ENCODE measurements at places on chromosomes 1 and 21. TPM values are rescaled to one million over a fixed set of nuclear protein-coding genes. Genes with fewer than 3 reads are reported as not detected.

Gene GSTM1
- total RNA-seq, result 8.5 TPM

Gene S100A1
- total RNA-seq, result 15.9 TPM

Gene AGT
- total RNA-seq, result not detected

Gene FAM72D
- total RNA-seq, result 9.5 TPM

Gene LDLRAP1
- not detected for total RNA-seq

Gene DNAJC28
- 0.25 TPM for total RNA-seq

Gene CACHD1
- not detected for total RNA-seq

Gene C8A
- not detected for total RNA-seq

Gene GRHL3
- not detected for total RNA-seq

Gene ARHGAP29
- 0.04 TPM for total RNA-seq

Gene UFC1
- 100.0 TPM for total RNA-seq

Gene LRRC71
- not detected for total RNA-seq

Gene UHMK1
- 98.3 TPM for total RNA-seq

Gene RGS16
- 19.0 TPM for total RNA-seq

Gene SELENBP1
- total RNA-seq, result not detected

DNA sequence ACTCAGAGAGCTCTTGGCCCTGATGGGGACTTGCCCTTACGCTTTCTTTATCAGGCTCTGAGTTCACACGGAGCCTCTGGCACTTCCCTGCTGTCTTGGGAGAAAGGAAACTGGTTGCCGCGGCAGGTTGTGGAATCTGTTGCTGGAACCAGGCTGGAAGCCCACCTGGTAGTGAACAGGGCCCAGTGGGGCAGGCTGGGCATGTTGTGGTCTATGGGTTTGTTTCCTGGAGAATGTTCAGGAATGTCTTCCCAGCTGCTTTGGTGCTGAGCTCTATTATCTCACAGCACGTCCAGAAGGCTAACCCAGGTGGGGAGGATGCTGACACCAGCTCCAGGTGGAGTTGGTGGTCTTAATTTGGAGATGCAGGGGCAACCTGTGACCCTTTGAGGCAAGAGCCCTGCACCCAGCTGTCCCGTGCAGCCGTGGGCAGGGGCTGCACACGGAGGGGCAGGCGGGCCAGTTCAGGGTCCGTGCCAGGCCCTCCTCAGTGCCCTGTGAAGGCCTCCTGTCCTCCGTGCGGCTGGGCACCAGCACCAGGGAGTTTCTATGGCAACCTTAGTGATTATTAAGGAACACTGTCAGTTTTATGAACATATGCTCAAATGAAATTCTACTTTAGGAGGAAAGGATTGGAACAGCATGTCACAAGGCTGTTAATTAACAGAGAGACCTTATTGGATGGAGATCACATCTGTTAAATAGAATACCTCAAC, 33.3 kb upstream of the TDRD10 start:
- no peaks in the 10 kb centered on the region for H3K27me3 ChIP-seq
- no peaks in the 10 kb centered on the region for H3K4me1 ChIP-seq
- no peak overlapping the region for H3K27ac ChIP-seq
- no peak overlapping the region for H3K4me3 ChIP-seq
- H3K36me3 ChIP-seq, result no peaks in the 10 kb centered on the region
- DNase-seq, result no peak

- no peak overlapping the region for H3K4me3 ChIP-seq
- no peaks in the 10 kb centered on the region for H3K27me3 ChIP-seq
- DNase-seq, result no peak
- no peak overlapping the region for H3K27ac ChIP-seq
These were observed 36.0 kb upstream of the GNG12 start for GRCh38 chr1:67869233-67869632.

DNA sequence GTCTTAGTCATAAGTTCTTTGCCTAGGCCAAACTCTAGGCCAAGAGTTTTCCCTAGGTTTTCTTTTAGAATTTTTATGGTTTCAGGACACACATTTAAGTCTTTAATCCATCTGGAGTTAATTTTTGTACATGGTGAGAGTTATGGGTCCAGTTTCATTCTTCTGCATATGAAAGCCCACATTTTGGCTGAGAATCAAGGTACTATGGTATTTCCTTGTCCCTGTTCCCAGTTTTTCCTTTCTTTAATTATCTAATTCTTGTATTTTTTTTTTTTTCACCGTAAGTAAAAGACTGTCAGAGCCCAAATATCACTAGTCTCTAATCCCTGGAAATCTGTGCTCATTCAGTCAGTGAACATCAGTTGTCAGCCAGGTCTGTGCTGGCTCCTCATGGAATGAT, 105.4 kb downstream of the MAP3K21 start:
- no peaks in the 10 kb centered on the region for H3K4me1 ChIP-seq
- no peak overlapping the region for H3K27ac ChIP-seq
- no peak overlapping the region for H3K4me3 ChIP-seq
- H3K36me3 ChIP-seq, result no peaks in the 10 kb centered on the region
- DNase-seq, result no peak

GRCh38 chr1:99675994-99676393, 30.1 kb downstream of the PALMD start:
- no peak for DNase-seq
- no peaks in the 10 kb centered on the region for H3K27me3 ChIP-seq
- H3K27ac ChIP-seq, result no peak overlapping the region

- no peaks in the 10 kb centered on the region for H3K4me1 ChIP-seq
- H3K36me3 ChIP-seq, result no peaks in the 10 kb centered on the region
These were observed 38.2 kb downstream of the CRYAA start for GRCh38 chr21:43207043-43207315.

DNA sequence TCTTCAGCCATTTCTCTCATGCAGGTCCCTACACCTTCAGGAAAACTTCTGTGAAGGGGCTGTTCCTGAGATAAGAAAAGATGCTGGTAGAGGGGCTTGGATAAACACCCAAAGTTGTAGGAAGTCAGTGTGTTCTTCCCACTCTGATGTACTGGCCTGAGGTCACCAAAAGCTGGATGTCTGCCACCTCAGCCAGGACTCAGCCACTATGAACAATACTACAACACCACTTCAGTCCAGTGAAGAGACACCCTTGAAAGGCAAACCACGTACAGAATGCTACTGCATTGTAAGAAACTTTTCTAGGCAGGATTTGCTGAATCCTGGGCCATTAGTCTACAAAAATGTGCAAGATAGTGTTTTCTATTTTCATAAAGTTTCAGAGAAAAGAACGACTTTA, 2.4 kb downstream of the PTPN14 start:
- no peak for DNase-seq
- no peaks in the 10 kb centered on the region for H3K36me3 ChIP-seq
- H3K27me3 ChIP-seq, result no peaks in the 10 kb centered on the region

- DNase-seq, result no peak
- peaks cover 3% of the 10 kb centered on the region for H3K36me3 ChIP-seq
- H3K4me1 ChIP-seq, result peaks cover 18% of the 10 kb centered on the region
- H3K27me3 ChIP-seq, result no peaks in the 10 kb centered on the region
These were observed 11.9 kb downstream of the STX6 start for GRCh38 chr1:181010789-181011188.

DNA sequence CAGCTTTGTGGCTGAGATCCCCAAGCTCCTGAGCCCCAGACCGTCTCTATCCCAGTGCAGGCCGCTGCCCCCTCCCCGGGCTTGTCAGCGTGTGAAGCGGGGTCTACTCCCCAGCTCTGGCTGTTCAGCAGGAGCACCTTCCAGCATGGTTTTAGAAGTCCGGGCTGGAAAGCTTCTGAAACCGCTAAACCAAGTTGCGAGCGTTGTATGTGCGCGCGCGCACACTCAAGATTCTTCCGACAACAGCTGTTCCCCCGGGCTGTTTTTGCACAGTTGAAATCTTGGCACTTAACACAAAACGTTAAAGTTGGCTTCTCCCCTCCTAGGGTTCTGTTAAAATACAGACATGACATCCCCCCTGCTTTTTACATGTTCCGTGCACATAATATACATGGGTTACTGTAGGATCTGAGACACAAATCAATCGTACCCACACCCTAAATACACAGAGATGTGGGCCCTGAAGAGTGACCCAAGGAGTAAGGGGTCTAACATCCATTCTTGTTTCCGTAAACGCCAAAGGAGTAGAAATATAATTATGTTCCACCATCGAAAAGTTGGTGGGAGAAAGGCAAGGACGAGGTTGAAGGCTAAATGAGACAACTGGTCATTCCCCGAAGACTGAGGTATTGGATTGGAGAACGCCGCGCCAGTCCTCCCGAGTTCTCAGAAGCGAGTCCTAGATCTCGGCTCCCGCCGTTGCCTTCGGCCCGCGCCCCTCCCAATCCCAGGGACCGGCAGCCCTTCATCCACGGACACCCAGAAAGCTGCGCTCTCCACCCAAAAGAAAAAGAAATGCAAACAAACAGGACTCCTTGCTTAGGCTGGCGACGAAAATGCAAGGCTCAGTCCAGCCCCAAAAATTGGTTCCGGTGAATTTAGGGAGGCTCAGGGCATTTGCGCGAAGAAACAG, 1.3 kb downstream of the TBX15 start:
- H3K4me1 ChIP-seq, result no peaks in the 10 kb centered on the region
- H3K27me3 ChIP-seq, result no peaks in the 10 kb centered on the region
- H3K4me3 ChIP-seq, result no peak overlapping the region
- H3K27ac ChIP-seq, result no peak overlapping the region
- no peaks in the 10 kb centered on the region for H3K36me3 ChIP-seq

GRCh38 chr1:67058761-67059160, 4.8 kb upstream of the SLC35D1 start:
- DNase-seq, result no peak
- no peak overlapping the region for H3K27ac ChIP-seq
- no peak overlapping the region for H3K4me3 ChIP-seq
- H3K36me3 ChIP-seq, result no peaks in the 10 kb centered on the region
- H3K4me1 ChIP-seq, result peaks cover 7% of the 10 kb centered on the region

- no peak for DNase-seq
- H3K4me3 ChIP-seq, result no peak overlapping the region
- no peaks in the 10 kb centered on the region for H3K36me3 ChIP-seq
- H3K27ac ChIP-seq, result no peak overlapping the region
These were observed 151.5 kb downstream of the PEX14 start for GRCh38 chr1:10626131-10626731.

- H3K4me3 ChIP-seq, result no peak overlapping the region
- no peaks in the 10 kb centered on the region for H3K4me1 ChIP-seq
- DNase-seq, result no peak
These were observed 127.7 kb upstream of the AJAP1 start for GRCh38 chr1:4526747-4527146.

DNA sequence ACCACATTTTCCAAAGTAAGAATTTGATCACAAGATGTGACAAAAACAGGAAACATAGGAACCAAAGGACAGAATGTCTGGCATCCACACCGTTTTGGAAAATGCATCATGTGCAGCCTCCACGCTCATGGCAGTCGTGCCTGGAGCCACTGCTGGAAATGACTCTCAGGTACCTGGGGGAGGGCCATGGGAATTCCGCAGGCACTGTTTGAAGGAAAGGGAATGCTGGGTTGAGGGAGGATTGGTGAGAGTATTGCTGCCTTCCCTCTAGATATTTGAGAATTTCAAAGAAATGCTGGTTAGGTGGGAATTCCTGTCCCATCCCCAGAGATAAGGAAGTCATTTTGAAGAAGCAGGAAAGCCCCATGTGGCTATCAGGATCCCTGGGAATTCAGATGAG, 10.8 kb downstream of the SLAMF1 start:
- DNase-seq, result no peak
- no peak overlapping the region for H3K27ac ChIP-seq
- no peak overlapping the region for H3K4me3 ChIP-seq
- H3K36me3 ChIP-seq, result no peaks in the 10 kb centered on the region

GRCh38 chr1:119981986-119982815, 85.9 kb upstream of the ADAM30 start:
- no peaks in the 10 kb centered on the region for H3K4me1 ChIP-seq
- DNase-seq, result peak; percentile 19
- H3K4me3 ChIP-seq, result no peak overlapping the region
- no peaks in the 10 kb centered on the region for H3K36me3 ChIP-seq

GRCh38 chr1:7050751-7051665, 265.8 kb downstream of the CAMTA1 start:
- no peaks in the 10 kb centered on the region for H3K27me3 ChIP-seq
- H3K27ac ChIP-seq, result no peak overlapping the region
- no peak for DNase-seq
- no peaks in the 10 kb centered on the region for H3K36me3 ChIP-seq
- H3K4me1 ChIP-seq, result no peaks in the 10 kb centered on the region

- H3K4me1 ChIP-seq, result peaks cover 21% of the 10 kb centered on the region
- no peak overlapping the region for H3K4me3 ChIP-seq
- 0 out of 2 replicates have a peak, but pooled peaks cover 3% of the 10 kb centered on the region for H3K27me3 ChIP-seq
- no peaks in the 10 kb centered on the region for H3K36me3 ChIP-seq
- DNase-seq, result peak; percentile 83
These were observed 3.8 kb downstream of the LCA5L start for GRCh38 chr21:39441502-39442475.

- H3K27ac ChIP-seq, result no peak overlapping the region
- H3K27me3 ChIP-seq, result no peaks in the 10 kb centered on the region
- no peak overlapping the region for H3K4me3 ChIP-seq
- no peaks in the 10 kb centered on the region for H3K36me3 ChIP-seq
- DNase-seq, result no peak
These were observed 2.5 kb downstream of the TMEM63A start for GRCh38 chr1:225879521-225880221.

- H3K4me1 ChIP-seq, result peaks cover 10% of the 10 kb centered on the region
- H3K36me3 ChIP-seq, result no peaks in the 10 kb centered on the region
- no peak for DNase-seq
- no peak overlapping the region for H3K4me3 ChIP-seq
These were observed 234.0 kb upstream of the IRF2BP2 start for GRCh38 chr1:234843946-234844345.

- H3K4me3 ChIP-seq, result no peak overlapping the region
- H3K4me1 ChIP-seq, result no peaks in the 10 kb centered on the region
- H3K27me3 ChIP-seq, result no peaks in the 10 kb centered on the region
- H3K36me3 ChIP-seq, result no peaks in the 10 kb centered on the region
These were observed 753.6 kb upstream of the TPTE start for GRCh38 chr21:9767592-9768375.

DNA sequence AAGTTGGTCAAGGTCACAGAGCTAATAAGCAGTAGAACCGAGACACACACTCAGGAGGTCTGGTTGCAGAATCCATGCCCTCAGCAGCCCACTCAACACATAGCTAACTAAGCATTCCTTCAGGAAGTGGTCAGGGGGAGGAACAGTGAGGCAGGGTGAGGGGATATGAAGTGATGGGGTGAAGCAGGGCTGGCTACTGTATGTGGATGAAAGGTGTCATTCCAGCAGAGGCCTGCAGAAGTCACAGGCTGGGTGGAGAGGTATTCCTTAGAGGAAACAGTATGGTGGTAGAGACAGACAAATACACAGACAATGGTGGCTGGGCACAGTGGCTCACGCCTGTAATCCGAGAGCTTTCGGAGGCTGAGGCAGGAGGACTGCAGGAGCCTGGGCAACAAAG, 14.1 kb downstream of the TMCO4 start:
- H3K36me3 ChIP-seq, result no peaks in the 10 kb centered on the region
- DNase-seq, result no peak
- H3K27me3 ChIP-seq, result no peaks in the 10 kb centered on the region
- no peak overlapping the region for H3K4me3 ChIP-seq
- peaks cover 5% of the 10 kb centered on the region for H3K4me1 ChIP-seq

DNA sequence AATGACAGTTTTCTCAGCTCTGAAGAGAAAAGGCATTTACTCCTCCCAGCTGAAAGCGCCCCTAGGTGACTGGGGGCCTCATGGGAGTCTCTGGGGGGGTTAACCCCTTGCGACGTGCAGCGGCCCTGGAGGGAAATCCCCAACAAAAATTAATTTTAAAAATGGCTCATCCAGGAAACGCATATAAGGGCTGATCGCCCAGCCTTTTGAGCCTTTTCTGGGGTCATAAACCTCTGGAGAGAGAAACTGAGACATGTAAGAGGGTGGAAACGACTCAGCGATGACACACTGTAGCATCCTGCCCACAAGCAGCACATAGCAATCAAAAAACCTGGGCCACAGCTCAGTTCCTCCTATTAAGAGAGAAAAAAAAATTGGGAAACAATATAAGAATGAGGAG, 20.4 kb upstream of the HPDL start:
- H3K36me3 ChIP-seq, result no peaks in the 10 kb centered on the region
- peaks cover 31% of the 10 kb centered on the region for H3K4me1 ChIP-seq
- no peak overlapping the region for H3K27ac ChIP-seq
